Thoracic aorta (tissue), 2 donors: ENCODE measurements at places on chromosomes 2 and 18.

DNA sequence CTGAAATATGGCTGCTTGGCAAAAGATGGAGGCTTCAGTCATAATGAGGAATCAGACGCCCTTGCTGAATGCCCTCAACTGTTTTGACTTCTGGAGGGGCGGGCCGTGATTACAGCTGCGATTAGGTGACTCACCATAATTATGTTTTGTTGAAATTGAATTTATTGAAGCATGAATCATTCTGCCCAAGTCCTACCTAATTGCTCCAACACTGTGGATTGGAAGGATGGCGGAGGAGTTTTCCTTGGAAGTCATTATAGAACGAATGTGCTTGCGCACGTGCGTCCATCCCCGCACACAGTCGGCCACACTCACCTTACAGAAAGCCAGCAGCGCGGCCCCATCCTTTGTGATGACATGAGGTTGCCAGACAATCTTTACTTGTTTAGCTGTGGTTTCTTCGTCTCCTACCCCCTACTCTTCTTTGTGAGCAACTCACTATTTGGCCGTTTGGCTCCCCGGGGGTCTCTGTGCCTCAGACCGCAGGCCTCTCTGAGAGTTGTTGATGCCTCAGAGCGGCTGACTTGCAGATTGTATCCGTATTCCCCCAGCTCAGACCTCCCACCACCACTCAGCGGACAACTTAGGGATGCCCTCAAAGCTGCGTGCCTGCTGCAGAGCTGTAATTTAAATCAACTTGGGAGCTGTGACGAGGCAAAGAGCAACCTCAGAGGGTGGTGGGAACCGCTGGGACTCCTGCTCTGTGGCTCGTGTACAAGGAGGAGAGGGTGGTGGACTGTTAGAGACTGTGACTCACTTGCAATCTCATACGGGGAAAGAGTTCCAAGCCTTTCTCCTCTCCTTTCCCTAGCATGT is 513.4 kb downstream of the TNS1 start:
- no peak for DNase-seq

DNA sequence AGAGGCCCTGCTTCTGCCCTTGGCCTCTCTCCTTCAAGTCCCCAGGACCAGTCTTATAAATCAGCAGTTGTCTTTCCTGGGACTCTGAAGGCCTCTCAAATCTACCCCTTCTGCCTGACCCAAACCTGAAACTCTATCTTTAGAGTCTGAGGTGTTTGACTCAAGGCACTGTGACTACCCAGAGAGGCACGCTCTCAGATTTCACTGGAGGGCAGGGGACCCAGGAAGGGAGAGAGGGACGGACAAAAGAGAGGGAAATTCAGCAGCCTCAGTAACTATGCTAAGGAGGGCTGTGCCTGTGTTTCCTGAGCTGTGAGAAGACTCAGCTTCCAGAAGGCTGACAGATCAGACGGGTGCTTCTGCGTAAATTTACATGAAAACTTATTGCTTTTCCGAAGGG is 217.8 kb downstream of the HAUS1 start:
- DNase-seq = no peak

DNA sequence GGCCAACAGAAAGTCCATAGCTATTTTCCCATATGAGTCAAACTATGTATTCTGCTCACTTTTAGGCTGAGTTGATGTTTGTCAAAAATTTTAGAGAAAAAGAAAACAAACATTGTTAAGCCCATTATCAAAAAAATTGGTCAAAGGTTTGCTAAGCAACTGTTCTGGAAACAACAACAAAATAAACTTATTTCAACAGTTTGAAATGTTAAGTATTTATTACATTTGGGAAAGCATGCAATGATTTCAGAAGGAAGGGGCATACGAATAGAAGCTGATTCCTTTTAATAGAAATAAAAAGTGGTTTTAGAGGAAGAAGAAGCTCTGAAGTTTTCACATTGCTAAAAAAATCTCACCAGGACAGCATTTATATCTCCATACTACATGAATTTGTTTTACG is 1837.5 kb upstream of the CELF4 start:
- DNase-seq = no peak

GRCh38 chr2:1988049-1988448 is 243.7 kb upstream of the PXDN start:
- DNase-seq = no peak

DNA sequence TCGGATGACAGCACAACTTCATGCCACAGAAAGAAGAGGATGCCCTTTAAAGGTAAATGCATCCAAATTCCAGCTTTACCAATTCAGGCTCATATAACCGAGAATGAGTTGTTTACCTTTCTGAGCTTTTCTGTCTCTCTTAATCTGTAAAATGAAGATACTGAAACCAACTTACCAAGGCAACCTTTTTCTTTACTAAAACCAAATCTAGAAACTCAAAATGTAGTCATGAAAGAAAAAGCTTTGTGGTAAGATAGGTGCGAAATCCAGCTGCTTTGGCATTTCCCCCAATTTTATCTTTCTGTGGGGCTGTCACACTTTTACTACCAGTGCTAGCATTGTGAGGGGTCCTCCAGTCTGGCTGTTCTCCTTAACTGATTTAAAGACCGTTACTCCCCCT is 240.4 kb downstream of the IKZF2 start:
- DNase-seq = no peak

DNA sequence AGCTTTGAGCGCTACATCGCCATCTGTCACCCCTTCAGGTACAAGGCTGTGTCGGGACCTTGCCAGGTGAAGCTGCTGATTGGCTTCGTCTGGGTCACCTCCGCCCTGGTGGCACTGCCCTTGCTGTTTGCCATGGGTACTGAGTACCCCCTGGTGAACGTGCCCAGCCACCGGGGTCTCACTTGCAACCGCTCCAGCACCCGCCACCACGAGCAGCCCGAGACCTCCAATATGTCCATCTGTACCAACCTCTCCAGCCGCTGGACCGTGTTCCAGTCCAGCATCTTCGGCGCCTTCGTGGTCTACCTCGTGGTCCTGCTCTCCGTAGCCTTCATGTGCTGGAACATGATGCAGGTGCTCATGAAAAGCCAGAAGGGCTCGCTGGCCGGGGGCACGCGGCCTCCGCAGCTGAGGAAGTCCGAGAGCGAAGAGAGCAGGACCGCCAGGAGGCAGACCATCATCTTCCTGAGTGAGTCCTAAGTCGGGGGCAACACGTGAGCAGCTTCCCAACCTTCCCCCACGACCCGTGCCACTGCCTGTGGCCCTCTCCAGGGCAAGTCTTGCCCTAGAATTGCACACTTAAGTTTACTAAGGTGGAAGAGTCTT is 928 bp downstream of the GPR39 start:
- DNase-seq = no peak

GRCh38 chr18:24386681-24387080 is 10.9 kb downstream of the OSBPL1A start:
- no peak for DNase-seq

DNA sequence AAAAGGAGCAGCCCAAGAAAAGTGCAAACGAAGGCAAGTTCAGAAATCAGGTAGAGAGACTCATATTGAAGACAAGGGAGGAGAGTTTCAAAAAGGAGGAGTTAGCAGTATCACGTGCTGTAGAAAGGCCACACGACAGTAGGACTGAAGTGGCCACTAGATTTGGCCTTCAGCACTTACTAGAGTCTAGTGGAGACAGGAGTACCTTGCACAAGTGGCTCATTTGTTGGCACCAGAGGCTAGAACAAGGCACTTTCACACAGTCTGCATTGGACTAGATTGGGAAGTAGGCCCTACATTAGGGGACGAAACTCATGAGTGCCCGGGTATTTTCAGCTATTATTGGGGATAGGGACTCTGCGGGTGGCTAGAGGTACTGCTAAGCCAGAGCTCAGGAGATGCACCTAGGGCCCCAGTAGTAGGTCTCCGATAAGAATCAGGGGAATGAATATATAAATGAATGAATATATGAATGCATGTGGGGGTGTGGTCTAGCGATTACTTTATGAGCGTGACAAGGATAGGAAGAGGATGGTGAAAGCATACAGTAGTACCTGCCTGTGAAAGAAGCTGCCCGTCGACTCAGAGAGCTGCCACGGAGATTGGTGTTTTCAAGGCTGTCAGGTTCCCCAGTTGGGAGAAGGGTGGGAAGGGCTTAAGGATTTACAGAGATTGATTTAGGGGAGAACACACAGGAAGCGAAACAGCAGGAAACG is 1.4 kb upstream of the NCOA1 start:
- DNase-seq = no peak

GRCh38 chr2:138123741-138124140 is 159.5 kb downstream of the HNMT start:
- DNase-seq = no peak

DNA sequence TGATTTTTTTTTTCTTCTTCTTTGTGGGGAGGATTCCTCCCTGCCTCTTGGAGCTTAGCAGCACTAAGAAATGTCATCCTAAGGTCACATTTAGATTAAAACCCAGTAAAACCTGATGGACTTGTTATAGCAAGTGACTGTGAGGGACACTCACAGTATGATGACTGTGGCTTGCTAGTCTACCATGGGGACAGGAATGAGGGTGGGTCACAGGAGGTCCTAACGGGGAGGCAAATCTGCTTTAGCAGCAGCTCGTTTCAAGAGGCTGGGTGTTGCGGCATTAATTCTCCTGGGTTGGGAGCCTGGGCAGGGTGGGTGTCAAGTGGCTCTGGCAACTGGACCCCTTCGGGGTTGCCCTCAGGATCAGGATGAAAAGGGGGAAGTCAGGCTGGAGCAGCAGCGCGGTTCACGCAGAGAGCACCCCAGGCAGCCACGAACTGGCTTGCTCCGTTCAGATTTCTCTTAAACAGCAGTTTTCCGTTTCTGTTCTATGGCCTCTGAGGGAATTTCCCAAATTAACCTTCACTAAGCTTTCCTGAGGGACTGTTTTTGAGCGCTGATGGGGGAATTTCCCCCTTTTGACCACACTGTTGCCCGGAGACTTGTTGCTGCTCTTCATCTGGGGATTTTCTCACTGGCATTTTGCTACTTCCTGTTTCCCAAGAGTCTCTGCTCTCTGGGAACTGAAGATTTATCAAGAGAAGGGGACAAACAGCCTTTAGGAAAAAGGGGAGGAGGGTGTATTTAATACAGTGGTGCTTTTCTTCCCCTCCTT is 59.8 kb upstream of the PELI1 start:
- no peak for DNase-seq

- no peak for DNase-seq
These were observed 11.3 kb upstream of the SPATA3 start for GRCh38 chr2:230984393-230985220.

DNA sequence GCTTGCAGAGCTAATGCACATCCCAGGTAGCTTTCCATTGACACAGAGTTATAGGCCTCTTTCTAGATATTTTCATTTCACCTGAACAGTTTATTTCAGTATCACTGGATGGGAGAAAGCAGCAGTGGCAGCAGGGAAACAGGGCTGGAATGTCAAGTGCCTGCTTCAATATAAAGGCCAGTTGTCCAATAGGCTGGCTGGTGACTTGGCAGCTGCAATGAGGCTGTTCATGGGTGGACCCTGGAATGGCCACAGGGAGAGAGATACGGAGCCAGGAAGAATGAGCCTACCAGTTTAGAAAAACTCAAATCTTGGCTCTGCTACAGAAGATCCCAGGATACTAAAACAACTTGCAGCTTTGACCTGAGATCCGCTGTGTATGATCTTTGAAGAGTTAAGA is 185.0 kb downstream of the BCL11A start:
- DNase-seq = no peak

DNA sequence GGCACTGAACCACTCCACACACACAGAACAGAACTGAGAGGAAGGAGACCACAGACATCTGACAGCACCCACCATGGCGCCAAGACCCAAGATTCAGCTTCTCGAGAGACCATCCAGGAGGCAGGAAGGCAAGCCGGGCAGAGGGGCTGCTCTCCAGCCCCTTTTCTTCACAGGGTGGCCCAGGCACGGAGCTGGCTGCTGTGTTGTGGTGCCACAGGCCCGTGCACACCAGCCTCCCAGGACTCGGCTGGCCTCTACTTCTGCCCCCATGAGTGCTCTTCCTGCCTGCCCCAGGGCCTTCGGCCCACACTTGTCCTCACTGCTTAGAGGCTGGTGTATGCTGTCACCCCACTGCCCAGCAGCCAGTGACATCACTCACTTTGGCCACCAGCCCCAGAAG is 547.6 kb upstream of the RAB6C start:
- no peak for DNase-seq

- DNase-seq = no peak
These were observed 201.6 kb upstream of the TWIST2 start for GRCh38 chr2:238646281-238646680.

DNA sequence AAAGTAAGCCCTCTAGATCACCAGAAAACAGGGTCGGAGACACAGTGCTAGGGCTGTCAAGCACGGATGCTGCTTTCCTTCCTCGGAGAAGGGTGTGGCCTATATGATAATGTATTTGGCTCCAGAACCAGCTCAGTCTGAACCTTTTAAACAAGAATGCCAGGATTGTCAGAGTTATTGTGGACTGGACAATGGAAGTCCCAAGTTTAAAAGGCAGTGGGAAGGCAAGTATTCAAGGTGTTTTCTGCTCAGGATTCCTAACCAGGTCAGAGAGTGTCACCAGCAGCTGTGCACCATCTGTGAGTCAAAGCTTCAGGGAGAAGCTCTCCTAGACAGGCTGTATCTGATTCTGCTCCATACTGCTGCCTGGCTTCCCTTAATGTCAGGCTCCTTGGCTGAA is 94.8 kb downstream of the SPOPL start:
- no peak for DNase-seq

- DNase-seq = no peak
These were observed 264.2 kb downstream of the LNPK start for GRCh38 chr2:175737722-175738361.

- DNase-seq = no peak
These were observed 491.8 kb downstream of the CDH2 start for GRCh38 chr18:27685091-27685490.

DNA sequence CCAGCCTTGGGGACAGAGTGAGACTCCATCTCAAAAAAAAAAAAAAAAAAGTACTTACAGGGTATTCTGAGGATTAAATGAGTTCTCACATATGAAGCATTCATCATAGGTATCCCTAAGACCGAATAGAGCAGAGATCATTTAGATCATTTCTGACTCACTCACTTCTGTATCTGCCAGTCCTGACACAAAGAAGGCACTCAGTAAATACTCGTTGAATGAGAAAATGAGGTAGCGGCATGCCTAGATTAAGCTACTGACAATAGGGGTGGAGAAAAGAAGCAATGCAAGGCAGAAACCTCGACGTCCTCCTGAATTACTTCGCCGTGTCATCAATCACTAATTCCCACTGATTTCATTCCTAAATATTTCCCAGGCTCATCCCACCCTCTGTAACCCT is 103.8 kb downstream of the GREB1L start:
- DNase-seq = no peak

GRCh38 chr2:237453671-237454070 is 33.4 kb upstream of the MLPH start:
- DNase-seq = no peak

- no peak for DNase-seq
These were observed 237.6 kb upstream of the UBE2E3 start for GRCh38 chr2:180742801-180743200.
